ENCODE measurements at places on chromosomes 1 and 21.

DNA sequence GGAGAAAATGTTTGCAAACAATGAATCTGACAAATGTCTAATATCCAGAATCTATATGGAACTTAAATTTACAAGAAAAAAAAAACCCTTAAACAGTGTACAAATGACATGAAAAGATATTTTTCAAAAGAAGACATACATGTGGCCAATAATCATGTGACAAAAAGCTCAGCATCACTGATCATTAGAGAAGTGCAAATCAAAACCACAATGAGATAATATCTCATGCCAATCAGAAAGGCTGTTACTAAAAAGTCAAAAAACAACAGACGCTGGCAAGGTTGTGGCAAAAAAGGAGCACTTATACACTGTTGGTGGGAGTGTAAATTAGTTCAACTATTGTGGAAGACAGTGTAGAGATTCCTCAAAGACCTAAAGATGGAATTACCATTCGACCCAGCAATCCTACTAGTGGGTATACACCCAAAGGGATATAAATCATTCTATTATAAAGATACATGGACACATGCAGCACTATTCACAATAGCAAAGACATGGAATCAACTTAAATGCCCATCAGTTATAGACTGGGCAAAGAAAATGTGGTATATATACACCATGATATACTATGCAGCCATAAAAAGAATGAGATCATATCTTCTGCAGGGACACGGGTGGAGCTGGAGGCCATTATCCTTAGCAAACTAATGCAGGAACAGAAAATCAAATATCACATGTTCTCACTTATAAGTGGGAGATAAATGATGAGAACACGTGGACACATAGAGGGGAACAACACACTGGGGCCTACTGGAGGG is 123.2 kb downstream of the PTPRC start:
- DNase-seq: no peak

GRCh38 chr1:31418626-31419323 is 5.8 kb downstream of the SERINC2 start:
- no peak for DNase-seq

- peak; percentile 49 for DNase-seq
These were observed 116.3 kb upstream of the CACYBP start for GRCh38 chr1:174883409-174883808.

DNA sequence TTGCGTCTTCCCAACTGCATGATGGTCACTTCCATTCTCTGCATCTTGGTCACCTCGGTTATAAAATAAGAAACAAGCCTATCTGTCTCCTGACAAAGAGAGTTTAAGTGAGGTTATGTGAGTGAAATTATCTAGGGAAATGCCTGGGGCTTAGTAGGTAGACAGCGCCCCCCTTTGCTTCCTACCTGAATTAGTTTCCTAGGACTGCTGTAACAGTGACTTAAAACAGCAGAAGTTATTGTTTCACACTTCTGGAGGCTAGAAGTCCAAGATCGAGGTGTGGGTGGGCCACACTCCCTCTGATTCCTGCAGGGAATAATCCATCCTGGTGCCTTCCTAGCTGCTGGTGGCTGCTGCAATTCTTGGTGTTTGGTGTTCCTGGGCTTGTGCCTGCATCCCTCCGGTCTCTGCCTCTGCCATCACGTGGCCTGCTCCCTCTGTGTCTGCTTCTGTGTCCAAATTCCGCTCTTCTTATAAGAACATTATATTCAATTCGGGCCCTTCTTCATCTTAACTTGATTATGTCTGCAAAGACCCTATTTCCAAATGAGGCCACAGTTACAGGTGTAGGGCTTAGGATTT is 92.6 kb downstream of the IGSF21 start:
- no peak for DNase-seq

GRCh38 chr1:179029321-179029759 is 3.6 kb downstream of the FAM20B start:
- DNase-seq: peak; percentile 56

DNA sequence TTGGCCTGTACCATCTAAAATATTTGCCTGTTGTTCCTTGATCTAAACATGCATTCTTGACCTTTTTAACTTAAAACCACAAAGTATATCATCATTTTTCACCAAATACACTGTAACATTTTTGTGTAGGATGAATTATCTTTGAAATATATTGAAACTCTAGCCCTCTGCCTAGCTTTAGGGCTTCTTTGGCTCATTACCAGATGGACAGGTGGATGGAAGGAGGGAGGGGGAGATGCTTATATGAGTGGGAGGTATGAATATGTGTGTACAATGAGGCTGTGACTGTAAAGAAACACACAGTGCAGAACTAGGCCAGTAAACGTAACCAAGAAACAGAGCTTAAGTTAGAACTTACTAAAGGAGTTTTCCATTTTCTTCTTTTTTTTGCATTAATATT is 118.5 kb downstream of the ESRRG start:
- no peak for DNase-seq

DNA sequence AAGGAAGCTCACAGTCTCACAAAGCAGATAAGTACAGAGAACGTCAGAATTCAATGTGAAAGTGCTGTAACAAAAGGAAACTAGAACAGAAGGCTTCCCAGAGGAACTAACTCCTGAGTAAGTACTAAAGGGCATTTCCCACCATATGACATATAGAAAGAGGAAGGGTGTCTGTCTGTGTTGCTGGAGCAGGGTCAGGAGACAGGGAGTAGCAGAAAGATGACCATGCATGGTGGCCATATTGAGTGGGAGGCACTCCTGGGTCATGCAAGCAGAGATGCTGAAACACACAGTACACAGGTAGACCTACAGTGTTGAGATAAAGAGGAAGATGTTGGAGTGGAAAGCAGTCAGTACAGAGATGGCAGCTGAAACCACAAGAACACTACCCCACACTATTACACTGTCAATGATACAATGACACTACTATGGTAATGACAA is 47.3 kb downstream of the SLC25A24 start:
- no peak for DNase-seq

- no peak for DNase-seq
These were observed 62.3 kb upstream of the DESI2 start for GRCh38 chr1:244590670-244591069.

- DNase-seq: no peak
These were observed 32.2 kb upstream of the LRRC7 start for GRCh38 chr1:69535490-69535889.

DNA sequence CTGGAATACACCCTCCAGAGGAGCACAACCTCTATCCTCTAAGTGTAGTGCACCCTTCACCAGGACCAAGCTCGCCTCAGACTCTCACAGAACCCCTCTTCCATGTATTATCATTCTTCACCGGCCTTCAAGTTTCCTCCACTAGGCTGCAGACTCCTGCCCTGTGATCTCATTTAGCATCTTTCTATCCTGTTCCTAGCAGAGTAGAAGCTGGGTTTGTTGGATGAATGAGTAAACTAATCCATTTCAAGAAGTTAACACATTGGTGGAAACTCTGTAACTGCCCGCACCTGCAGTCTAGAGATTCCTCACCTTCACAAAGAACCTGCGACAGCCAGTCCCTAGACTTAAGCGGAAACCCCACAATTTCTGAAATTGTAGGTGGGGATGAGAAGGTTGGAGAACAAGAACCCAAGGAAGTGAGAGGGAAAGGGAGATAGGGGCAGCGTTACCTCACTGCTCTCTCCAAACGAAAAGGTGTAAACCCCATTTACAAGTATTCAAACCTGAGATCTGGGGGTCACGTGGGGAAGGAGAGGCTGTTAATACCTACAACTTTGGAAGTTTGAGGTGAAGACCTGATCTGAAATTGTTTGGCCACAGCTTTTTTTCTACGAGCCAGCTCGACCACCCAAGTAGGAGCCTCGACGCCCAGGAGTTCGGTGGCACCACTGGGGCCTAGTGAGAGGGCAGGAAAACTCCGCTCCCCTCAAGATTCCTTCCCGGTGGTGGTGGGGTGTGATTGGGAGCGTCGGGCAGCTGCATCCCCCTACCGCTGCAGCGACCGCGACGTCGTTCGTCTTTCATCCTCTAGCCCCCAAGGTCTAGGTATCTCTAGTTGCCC is 1.2 kb downstream of the PTPN14 start:
- no peak for DNase-seq

DNA sequence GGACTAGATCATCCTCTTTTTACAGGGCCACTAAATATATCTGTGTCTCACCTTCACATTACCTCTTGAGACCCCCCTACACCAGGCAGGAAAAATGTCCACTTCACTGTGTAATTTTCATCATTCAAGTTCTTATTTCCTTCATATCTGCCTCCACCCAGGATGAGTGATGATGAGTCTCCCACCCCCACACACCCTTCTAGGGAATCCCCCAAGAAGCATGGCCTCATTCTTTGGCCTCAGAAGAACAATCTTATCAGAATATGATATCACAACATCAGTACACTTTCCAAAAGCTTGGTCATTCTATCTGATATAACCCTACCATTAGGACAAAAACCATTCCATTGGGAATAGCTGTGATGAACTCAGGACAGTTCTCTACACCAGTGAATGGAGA is 170.3 kb upstream of the DUSP10 start:
- DNase-seq: no peak

DNA sequence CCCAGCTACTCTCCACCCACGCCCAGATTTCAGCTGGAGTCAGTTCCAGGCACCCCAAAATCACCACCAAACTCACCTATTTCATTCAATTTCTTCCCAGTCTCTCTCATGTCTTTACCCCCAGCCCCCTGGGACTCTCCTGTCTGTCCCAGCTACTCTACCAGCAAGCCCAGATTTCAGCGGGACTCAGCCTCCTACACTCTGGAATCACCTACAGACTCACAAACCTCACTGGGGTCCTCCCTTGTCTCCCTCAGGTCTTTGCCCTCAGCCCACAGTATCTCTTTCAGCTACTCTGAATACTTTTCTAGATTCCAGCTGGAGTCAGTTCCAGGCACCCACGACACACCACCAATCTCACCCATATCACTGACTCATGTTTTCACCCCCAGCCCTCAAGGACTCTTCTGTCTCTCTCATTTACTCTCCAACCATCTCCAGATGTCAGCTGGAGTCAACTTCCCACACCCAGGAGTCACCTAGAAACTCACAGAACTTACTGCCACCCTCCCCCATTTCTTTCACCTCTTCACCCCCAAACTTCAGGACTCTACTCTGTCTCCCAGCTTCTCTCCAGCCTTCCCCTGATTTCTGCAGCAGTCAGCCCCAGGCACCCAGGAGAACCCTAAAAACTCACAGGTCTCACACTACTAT is 1529.3 kb upstream of the TPTE start:
- no peak for DNase-seq

- DNase-seq: no peak
These were observed 29.0 kb downstream of the THAP3 start for GRCh38 chr1:6653436-6654290.

DNA sequence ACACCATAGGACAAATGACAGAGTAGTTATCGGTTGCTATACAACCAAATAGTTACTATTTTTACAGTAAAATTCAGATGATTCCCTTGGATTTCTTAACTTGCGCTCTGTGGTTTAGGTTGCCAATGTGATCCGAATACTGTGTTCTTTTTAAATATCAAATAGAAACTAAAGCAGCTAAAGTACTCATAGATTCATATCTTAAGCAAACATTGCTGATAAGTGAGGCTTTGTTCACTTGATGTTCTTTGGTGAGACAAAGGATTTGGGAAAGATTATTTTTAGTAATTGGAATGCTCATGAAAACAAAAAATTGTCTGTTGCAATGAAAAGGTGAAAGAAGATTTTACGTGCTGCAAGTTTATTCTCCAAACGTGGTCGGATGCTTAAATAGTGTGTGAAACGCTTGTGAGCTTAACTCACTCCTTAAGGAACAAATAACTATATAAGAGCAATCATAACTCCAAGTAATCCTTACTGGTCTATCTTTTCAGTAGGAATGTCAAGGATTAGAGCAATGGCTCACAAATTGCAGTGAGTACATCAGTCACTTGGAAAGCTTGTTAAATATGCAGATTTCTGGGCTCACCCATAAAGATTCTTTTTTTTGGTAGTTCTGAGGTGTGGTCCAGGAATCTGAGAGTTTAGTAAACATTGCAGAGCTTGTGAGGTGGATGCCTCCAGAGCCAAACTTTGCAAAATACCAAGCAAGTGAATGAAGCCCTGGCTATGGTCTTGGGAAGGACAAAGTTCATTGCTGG is 31.8 kb upstream of the PDC start:
- no peak for DNase-seq

GRCh38 chr1:96554364-96554763 is 167.2 kb upstream of the PTBP2 start:
- no peak for DNase-seq

DNA sequence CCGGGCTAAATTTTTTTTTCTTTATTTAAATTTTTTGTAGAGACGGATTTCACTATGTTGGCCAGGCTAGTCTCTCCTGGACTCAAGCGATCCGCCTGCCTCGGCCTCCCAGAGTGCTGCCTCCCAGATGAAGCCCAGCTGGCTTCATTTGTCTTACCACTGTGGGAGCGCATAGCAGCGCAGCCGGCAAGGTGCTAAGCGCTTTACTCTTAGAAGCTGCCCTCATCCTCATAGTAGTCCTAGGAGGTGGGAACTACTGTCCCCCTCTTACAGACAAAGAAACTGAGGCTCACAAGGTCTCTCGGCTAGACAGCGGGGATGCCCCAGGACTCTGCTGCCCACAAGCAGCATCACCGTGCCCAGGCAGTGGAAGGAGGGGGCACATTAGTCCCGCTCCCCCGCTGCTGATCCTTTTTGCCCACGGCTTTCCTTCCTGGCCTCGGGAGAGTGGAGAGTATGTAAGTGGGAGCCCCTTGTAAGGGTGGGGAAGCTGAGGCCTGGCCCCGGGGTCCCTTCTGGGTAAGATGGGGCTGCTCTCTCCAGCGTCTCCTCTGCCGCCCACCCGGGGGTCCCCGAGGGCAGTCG is 726 bp downstream of the TMEM54 start:
- no peak for DNase-seq

DNA sequence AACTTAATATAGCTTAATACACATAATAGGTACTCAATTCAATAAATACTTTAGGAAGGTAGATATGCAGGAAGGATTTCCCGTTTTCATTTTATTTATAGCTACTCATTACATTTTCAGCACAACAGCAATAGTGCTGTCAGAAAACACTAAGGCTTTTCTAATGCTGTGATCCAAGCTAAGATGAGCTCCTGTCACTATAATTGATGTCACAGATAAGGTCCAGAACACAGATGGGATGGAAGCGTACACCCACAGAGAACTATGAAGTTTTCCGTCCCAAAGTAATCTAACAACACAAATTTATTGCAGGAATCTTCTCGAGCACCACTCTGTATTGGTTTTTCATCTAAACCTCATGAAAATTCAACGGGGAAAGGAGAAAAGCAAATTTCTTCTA is 13.6 kb downstream of the AUNIP start:
- DNase-seq: no peak

- no peak for DNase-seq
These were observed 221.2 kb downstream of the SETD4 start for GRCh38 chr21:35838987-35839763.

DNA sequence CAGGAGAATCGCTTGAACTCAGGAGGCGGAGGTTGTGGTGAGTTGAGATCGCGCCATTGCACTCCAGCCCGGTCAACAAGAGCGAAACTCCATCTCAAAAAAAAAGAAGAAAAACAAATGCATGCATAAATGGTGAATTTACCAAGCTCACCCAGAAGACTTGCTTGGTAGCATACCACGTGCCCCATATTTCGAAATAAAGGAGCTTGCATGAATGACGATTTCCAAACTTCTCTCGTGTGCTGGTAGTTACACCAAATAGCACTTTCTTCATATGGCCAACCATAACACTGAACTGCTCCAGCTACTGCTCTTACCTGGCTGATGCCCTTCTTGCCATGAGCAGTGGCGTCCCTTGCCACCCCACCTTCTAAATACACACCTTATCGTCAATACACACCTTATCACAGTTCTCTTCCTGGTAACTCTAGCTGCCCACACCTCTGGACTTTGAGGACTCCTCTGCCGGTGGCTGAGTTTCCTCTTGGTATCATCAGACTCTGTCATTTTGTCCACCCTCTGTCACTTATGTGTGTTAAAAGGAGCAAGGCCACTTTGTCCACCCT is 2.8 kb downstream of the DOP1B start:
- no peak for DNase-seq

All from hematopoietic multipotent progenitor cell treated with erythropoietin and hydrocortisone succinate and interleukin-3 and kit ligand, for 17 days (in vitro differentiated cells).